Myocyte (in vitro differentiated cells): ENCODE measurements at places on chromosomes 3 and 15.

DNA sequence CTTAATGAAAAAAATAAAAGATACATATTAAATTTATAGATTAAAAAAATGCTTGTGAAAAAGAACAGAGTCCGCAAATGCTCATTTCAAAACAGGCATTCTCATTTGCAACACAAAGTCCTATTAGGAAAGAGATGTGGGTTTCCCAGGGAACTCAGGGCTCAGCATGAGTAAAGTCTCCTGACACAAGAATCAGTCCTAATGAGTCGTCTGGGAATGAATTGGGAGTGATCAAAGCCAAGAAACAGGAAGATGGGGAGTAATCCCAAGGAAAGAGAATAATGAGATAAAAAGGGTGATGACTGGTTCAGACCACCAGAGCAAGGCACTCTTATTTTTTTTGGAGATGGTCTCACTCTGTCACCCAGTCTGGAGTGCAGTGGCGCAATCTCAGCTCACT is 443.7 kb downstream of the NR2F2 start:
- DNase-seq, result no peak

GRCh38 chr15:91216000-91216399 is 115.9 kb downstream of the SV2B start:
- peak; percentile 11 for DNase-seq

- DNase-seq, result peak; percentile 8
Measured at GRCh38 chr3:120092474-120092873, 1.8 kb downstream of the GSK3B start.

DNA sequence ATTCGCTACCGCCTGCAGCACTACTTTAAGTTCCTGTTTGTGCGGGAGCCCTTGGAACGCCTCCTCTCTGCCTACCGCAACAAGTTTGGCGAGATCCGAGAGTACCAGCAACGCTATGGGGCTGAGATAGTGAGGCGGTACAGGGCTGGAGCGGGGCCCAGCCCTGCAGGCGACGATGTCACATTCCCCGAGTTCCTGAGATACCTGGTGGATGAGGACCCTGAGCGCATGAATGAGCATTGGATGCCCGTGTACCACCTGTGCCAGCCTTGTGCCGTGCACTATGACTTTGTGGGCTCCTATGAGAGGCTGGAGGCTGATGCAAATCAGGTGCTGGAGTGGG is 995 bp downstream of the CHST14 start:
- DNase-seq, result peak; percentile 20

- DNase-seq, result no peak
Measured at GRCh38 chr15:63077952-63078351, 35.4 kb downstream of the TPM1 start.

DNA sequence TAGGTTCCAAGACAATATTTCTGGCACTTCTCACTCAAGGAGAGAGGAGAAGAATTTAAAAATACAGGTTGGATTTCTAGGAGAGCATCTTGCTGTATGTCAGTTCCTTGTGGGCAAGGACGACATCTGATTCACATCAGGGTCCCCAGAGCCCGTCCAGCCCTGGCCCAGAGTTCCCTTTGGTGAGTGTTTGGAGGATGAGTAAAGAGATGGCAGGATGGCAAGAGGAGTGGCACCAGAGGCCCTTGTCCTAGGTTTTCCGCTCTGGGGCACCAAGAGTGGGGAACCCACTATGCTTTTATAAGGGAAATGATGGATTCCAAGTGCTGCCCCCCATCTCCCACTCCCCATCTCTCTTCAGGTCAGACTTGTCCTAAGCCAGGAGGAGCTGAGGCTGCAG is 181.8 kb downstream of the TBC1D2B start:
- DNase-seq, result no peak

DNA sequence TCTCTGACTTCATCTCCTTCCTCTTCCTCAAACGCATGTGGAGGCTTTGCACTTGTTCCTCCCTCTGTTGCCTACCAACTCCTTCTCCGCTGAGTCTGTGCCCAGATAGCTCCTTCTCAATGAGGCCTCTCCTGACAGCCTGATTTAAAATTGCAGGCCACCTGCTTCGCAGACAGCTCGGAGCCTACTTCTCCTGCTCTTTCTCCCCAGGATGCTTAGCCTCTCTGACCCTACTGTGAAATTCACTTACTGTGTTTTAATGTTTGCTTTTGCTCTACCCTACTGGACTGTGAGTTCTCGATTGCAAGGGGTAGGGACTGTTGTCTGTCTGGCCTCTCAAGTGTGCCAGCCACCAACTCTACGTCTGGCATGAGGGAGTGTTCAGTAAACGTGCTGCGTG is 83.4 kb downstream of the EEFSEC start:
- DNase-seq, result no peak

- no peak for DNase-seq
Measured at GRCh38 chr15:55654561-55655031, 66.5 kb upstream of the PYGO1 start.

GRCh38 chr3:30551927-30552326 is 54.5 kb upstream of the TGFBR2 start:
- DNase-seq, result no peak

DNA sequence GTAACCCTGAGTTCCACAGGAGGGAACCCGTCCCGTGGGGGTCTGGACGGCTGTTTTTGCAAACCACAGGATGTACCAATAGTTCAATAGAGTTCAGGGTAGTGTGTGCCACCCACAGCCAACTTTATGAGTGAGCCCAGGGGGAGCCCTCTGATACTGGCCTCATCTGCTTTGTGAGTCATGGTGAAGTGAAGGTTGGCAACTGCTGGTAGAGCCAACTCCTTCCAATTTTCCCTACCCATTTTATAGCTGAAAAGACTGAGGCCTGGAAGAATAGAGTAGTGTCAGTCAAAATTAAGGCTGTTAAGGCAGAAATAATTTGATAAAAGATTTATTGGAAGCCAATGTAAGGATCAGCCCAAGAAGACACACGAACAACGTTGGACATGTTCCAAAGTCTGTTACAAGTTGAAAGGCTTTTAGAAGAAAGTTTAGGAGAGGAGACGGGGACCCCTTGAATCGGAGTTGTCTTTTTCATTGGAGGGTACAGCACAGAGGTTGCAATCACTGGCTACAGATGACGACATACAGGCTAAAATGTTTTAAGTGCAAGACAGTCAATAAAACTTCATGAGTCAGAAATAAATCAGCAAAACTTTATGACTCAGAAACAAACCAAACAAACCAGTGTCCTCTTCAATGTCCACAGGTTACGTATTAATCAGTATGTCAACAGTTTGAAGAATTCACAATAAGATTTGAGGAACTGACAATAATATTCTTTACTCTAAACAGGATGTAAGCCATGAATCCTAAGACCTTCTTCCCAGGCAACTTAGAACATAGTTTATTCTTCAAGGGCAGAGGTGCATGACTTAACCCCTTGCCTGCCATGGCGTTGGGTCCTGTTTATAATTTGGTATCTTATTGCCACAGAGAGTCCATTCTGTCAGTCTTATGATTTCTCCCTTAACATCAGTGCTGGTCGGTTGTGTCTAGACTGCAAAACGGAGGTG is 62.9 kb upstream of the NR2E3 start:
- peak; percentile 55 for DNase-seq

DNA sequence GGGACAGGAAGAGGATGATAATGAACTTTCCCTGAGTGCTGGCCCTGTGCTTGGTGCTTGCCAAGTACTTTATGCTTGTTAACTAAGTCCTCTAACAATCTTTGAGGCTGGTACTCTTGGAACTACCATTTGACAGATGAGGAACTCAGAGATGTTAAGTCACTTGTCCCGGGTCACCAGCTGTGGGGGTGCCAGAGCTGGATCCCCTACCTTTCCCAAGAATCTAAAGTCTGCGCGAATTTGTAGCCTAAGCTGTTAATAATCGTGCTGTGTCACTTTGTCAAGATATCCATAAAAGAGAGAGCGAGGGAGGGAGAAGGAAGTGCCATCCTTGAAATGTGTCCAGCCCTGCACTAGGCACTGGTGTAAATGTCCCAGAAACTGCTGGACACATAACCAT is 19.0 kb upstream of the ACOX2 start:
- no peak for DNase-seq

- peak; percentile 7 for DNase-seq
Measured at GRCh38 chr3:87595798-87596197, 319.4 kb upstream of the POU1F1 start.

GRCh38 chr3:141380279-141380678 is 12.0 kb downstream of the ZBTB38 start:
- no peak for DNase-seq

- DNase-seq, result peak; percentile 65
Measured at GRCh38 chr3:197364410-197365071, 66.1 kb upstream of the DLG1 start.

DNA sequence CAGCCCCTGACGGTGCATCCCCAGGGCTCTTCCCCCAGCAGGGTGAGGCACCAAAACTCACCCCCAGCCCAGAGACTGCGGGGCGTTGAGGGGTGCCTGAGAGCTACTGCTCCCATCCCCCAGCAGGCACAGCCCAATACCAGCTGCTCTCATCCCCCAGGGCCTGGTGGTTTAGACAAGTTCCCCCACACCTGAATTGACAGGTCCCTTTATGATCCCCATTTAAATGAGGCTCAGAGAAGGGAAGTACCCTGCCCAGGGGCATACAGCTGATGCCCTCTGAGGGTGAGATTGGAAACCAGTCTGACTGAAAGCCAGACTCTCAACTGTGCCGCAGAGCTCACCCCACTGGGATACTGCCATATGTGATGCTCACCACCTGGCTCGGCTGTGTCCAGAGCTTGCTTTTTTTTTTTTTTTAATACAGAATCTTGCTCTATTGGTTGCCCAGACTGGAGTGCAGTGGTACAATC is 20.1 kb downstream of the DUSP7 start:
- DNase-seq, result no peak

GRCh38 chr3:11076711-11077110 is 77.6 kb upstream of the HRH1 start:
- DNase-seq, result no peak

GRCh38 chr3:133881939-133882825 is 13.5 kb downstream of the RAB6B start:
- no peak for DNase-seq

- DNase-seq, result no peak
Measured at GRCh38 chr3:61618871-61619270, 57.5 kb downstream of the PTPRG start.

DNA sequence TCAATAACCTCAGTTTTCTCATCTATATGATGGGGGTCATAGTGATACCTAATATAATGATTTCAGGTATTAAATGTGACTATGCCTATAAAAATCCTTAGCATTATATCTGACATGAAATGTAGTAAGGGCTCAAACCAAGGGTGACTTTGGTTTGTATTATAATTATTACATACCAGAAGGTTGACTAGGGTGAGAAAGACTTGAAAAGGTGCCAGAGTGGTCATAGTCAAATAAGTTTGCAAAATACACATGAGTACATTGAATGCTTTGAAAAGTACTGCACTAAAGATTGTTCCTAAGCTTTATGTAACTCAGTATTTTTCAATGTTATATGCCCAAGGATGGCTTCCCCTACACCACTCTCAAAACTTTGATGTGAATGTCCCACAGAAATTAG is 297.2 kb downstream of the ARPP21 start:
- DNase-seq, result peak; percentile 9

DNA sequence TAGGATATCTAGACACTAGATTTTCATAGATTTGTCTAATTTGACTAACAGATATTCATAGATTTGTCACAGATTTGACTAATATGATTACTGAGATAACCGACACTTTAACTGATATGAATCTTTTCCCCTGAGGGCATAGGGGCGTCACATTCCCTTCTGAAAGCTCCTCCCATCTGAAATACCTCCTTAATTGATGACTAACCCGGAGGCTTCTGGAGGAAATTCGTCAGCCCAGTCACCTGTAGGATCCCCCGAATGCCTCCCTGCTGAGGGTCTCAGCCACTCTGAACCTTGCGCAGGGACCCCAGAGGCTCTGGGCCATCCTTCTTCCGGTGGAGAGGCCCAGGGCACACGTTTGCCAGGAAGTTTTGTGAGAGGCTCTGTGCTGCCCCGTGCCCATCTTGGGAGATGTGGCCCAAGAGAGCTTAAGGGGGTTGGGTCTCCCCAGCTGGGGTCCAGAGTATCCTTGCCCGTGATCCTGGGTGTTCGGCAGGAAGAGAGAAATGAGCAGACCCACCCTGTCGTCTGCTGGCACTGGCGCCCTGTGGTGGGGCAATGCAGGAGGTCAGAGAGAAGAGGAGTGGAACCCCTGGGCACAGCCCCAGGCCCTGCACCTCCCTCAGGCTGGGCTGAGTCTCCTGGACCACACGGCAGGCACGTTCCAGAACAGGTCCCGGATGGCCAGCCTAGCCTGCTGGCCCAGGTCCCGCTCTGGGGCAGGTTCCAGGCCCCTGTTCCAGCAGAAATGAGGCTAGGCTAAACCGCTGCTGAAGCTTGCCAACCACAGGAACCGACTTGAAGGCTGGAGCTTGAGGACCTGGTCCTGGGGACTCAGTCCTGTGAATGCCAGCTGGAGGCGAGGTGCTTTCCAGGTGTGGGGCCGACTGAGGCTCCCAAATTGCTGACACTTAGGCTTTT is 1.7 kb downstream of the PLA2G4D start:
- no peak for DNase-seq

DNA sequence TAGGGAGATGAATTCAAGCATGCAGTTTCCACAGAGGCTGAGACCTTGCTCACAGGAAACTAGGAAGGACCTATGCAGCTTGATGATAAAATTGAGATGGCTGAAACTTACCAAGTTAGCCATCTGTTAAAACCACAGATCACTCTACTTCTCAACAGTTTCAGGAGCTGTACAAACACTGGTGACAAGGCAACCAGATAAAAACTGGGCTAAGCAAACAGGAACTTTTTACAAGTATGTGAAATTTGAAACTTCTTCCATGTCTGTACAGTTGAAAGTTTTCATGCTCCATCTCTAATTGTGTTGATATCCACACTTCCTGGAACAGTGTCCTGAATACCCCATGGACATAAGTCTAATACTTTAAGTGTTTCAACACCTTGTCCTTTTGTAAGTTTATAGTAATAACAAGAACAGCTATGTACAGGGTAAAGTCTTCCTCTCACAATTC is 78.2 kb downstream of the FAIM start:
- peak; percentile 60 for DNase-seq

DNA sequence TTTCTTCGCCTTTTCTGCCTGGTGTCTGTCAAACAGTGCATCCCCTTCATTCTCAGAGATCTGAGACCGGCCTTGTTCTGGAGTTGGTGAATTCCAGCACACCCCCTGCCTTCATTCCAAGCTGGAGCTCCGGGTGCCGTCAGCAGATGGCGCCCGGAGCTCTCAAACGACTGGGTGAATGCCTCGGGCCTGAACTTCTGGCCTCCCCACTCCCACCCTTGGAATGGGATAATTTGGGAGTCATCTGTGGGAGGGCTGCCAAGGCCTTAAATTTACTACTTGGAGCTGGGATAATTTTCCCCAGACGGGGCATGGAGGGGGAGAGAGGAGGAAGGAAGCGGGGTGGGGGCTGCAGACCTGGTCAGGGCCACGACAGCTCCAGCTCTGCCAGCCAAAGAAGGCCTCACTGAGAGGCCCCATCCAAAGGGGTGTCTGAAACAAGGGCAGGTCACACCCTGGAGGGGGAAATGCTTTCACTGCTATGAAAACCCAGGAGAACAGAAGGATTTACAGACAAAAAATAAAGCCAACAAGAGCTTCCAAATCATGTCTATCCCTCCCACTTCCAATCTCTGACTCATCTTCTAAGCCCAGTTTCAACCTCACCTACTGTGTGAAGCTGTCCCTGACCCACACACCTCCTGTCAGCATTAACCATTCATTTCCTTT is 187.9 kb downstream of the OPA1 start:
- peak; percentile 80 for DNase-seq
